ENCODE measurements at places on chromosomes 7 and 10.

GRCh38 chr7:30674420-30674819, 7.8 kb downstream of the CRHR2 start:
- no peak for DNase-seq

GRCh38 chr10:3668276-3668965, 116.6 kb downstream of the KLF6 start:
- DNase-seq: no peak

DNA sequence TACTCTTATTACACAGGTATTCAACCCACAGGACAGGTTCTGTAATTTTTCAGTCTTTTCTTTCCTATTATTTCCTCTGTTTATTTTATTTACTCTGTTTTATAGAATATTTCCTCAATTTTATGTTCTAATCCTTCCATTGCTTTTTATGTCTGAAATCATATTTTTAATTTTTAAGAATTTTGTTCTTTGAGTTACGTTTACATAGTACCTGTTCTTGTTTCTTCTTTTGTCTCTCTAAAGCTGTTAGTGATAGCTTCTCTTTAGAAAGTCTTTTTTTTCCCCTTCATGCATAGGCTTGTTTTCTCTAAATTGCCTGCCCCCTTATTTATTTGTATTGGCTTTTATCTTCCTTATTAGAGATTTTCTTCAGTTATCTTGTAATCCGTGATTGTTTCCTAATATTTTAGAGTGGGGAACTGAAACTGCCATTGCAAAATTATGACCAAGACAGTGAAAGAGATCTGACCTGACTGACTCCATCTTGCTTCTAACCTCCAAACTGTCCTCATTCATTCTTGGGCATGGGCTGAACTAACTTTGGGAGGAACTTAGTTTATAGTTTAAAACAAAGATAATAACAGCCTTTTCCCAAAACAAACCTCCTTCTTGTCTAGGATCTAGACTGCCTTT, 187.6 kb downstream of the PFKFB3 start:
- no peak for DNase-seq

- no peak for DNase-seq
Measured at GRCh38 chr10:85280014-85280413, 951.6 kb downstream of the CCSER2 start.

GRCh38 chr10:62348029-62348428, 26.1 kb upstream of the ZNF365 start:
- DNase-seq: no peak

GRCh38 chr7:96401200-96401599, 79.3 kb upstream of the SLC25A13 start:
- DNase-seq: no peak

DNA sequence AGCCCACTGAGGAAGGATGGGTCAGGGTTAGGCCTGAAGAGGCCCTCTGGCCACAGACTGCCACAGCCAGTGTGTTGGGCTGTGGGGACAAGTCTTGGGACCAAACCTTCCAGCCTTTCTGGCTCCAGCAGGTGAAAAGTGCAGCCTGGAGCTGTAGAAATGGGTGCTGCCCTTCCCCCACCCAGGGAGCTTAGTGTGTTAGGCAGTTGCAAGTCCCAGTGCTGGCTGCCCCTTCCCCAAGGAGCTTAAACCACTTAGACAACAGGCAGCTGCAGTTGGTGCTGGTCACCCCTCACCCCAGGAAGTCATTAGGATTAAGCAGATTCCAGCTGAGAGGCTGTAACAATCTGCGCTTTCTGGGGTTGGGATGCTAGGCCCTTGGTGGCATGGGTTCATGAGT, 563.3 kb downstream of the NRG3 start:
- no peak for DNase-seq

- DNase-seq: no peak
Measured at GRCh38 chr7:787332-788240, 44.7 kb upstream of the SUN1 start.
